HCT116 (cell line): ENCODE measurements at places on chromosomes 6 and 20.

- DNase-seq, result no peak
Observed at GRCh38 chr20:2693286-2694007, 867 bp downstream of the EBF4 start.

DNA sequence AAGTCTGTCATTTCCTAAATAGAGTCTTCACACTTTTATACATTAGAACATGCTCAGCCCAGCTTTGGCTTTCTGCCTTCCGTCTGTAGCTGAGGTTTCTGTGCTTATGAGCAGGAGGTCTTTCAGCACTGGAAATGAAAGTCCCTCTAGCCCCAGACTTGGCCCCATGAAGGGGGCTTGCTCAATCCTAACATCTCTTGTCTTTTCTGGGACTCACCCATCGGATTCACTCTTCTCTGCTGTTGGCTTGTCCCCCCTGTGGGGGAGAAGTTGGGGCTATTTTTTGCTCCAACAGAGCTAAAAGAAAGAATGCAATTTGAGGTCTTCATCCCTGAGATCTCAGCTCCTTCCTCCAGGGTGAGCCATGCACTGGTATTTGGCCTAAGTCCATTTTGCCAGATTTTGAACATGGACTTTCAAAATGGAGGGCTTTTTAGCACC is 177.7 kb downstream of the MRPL14 start:
- no peak for DNase-seq

DNA sequence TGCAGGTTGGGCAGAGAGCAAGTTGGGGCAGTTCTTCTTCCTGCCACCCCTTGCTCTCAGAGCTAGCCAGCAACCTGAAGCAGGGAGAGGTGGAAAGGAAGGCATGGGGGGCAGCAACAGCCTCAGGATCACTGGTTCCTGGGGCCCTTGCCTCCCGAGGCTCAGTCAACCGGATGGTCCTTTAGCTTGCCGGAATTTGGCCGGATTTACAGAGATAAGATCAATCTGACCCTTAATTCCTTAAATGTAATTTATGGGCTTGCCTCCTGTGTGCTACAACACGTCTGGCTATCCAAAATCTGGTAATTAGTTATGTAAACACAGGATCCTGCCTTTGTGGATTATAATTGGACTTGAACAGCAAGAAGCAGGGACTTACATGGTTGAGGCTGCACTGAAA is 19.5 kb upstream of the TCP11 start:
- no peak for DNase-seq

DNA sequence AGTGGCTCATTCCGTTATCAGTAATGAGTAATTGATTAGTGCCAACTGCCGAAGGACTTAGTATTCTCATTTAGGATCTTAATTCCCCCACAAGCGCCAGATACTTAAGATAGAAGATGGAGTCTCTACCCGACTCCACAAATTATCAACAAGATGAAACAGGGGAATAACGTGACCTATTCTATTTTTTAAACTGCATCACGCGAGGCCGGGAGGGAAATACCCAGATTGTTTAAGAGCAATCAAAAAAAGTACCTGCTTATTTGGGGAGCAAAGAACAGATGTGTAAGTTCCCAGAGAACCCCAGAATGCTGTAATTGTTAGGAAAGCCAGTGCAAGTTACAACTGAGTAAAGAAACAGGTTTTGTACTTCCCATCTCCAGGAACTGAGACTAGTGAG is 1.1 kb upstream of the MAP3K5 start:
- no peak for DNase-seq

DNA sequence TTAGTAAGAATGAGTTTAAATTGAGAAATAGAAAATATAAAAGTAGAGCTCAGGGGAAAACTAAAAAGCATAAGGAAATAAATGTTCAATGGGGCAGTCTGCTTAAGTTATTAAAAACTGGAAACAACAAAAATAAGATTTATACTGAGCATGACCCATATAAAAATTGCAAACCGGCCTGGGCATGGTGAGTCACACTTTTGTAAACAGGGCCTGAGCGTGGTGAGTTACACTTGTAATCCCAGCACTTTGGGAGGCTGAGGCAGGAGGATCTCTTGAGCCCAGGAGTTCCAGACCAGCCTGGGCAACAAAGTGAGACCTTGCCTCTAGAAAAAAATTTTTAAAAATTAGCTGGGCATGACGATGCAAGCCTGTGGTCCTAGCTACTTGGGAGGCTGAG is 74.6 kb downstream of the TMEM244 start:
- DNase-seq, result no peak

- no peak for DNase-seq
Observed at GRCh38 chr6:11771473-11772048, 7.0 kb downstream of the ADTRP start.

GRCh38 chr20:8805737-8806442 is 263.0 kb upstream of the PLCB4 start:
- no peak for DNase-seq

DNA sequence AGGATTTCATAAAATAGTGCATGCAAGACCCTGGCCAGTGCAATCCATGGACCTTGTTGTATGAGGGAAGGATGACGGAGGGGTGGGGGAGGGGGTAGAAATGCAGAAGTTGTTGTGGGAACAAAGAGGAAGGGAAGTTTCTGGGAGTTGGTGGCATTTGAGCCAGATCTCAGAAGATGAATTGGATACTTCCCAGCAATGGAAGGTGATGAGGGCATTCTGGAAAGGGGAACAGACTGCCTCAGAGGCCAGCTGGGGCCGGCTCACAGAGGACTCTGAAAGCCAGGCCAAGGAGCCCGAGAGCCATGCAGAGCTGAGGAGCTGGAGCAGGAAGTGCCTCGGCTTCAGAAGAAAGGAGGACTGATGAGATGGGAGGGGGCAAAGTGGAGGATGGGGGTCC is 2.7 kb downstream of the TMEM74B start:
- no peak for DNase-seq

- DNase-seq, result no peak
Observed at GRCh38 chr6:89934685-89935366, 40.6 kb downstream of the GJA10 start.

DNA sequence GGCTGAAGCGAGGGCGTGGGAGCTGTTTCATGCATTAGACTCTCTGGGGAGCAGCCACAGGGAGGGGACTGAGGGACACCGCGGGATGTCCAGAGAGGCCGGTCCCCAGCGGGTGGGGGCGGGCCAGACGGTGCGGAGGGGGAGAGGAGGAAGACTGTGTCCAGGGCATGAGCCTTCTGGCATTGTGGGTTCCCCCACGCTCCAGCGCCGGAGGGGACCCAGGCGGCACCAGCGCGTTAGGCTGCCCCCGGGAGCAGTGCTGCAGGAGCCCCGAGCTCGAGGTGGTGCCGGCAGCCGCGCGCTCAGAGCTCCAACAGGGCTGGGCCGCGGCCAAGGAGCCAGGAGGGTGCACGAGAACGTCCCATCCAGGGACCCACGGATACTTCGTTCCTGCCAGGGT is 14.4 kb downstream of the SLC22A3 start:
- no peak for DNase-seq

GRCh38 chr20:1805816-1806215 is 89.4 kb upstream of the SIRPA start:
- DNase-seq, result no peak

- no peak for DNase-seq
Observed at GRCh38 chr20:5714261-5715041, 35.8 kb upstream of the SHLD1 start.

DNA sequence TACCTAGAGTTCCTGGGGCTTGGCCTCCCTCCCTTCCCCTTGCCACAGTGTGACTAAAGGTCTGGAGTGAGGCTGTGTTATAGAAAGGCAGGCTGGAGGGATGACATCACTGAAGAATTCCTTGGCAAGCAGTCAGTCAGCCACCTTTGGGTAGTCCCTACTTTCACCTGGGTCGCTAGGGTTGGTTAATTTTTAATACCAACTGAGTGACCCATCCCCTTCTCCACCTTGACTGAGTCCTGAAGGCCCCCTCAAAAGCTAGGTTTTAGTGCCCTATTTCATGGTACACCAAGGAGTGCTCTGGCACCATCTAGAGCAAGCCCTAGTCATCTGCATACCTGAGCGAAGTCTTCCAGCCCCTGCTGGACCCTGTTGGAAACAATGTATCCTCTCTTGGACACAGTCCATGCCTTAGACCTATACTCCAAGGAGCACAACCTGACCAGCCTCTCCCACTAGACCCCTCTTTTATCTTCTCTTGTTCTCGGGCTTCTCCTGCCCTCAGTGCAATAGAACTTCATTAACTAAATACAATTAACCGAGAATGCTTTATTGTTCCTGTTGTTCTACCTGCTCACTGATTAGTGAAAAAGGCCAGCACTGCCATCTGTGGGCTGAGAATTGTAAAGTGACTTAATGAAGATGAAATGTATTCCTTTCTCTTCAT is 44.6 kb downstream of the RIN2 start:
- peak; percentile 47 for DNase-seq

DNA sequence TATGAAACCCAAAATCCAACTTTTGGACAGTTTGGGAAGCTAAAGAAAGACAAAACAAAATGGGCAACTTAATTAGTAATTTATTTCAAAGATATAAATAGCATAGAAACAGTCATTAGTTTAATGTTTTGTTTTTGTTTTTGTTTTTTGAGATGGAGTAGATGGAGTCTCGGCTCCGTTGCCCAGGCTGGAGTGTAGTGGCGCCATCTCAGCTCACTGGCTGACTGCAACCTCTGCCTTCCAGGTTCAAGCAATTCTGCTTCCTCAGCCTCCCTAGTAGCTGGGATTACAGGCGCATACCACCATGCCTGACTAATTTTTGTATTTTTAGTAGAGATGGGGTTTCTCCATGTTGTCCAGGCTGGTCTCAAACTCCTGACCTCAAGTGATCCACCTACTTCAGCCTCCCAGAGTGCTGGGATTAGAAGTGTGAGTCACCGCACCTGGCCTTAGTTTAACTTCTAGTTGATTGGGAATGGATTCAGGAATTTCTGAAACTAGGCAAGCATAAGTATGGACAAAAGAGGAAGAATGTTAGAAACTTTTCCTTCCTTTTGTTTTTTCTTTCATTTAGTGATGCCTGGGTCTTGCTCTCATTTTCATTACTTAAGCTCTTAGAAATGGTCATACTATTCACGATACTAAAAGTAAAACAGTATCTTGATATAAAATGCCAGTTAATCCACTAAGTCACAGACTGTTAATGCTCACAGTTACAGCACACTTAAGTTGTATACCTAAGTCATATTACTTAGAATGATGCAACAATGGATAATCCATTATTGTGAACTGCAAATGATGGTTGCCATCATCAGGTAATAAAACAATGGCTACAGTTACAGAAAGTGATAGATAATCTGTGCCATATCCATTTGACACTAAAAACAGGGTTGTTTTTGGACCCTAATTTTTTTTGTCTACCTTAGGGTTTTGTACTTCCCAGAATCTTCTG is 8.2 kb downstream of the SENP6 start:
- DNase-seq, result no peak

DNA sequence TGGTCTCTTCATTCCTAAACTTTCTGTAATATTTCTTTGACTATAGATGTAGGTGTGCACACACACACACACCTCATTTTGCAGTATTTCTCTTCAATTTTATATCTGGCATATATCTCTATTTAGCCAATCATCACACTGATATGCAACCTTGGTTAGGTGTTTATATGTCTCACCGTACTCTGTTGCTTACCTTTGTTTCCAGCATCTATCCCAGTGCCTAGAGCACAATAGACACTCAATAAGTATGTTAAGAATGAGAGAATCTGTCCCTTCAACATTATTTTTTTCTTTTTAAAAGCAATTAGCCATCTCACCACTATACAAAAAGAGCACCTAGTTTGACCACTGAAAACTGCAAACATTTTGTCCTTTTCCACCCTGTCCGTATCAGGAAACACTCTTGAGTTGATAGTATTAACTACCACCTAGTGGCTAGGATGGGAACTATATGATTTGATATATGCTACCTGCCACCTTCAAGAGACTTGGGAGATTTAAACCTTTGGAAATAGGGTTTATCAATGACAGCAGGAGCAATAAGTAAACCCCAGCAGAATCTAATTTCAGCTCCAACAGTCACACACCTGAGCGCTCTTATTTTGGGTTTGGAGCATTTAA is 48.7 kb upstream of the RSPO3 start:
- peak; percentile 36 for DNase-seq

- no peak for DNase-seq
Observed at GRCh38 chr6:160500639-160501038, 152.5 kb downstream of the SLC22A3 start.

DNA sequence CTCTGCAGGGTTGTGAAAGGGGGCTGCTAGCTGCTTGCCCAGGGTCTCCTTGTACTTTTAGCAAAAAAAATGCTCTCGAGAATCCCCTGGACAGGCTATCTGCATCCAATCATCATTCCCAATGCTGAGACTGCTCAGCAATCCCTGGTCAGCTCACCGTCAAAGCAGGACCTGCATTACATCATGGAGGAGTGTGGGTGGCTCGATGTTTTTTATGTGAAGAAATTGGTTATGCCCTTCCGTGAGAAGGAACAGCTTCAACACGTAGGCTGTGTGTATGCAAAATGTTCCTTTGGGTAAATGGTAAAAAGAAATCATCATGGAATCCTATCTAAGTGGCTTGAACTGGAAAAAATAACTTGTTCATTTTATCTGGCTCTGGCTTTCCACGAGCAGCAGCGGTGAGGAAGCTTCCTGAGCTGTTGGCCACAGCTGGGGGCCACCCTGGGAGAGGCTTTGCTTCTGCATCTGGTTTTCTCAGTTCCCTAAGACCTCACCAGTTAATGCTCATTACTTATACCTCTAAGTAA is 111.4 kb downstream of the FYN start:
- DNase-seq, result no peak

- DNase-seq, result peak; percentile 4
Observed at GRCh38 chr6:5214570-5215052, 46.1 kb downstream of the LYRM4 start.

DNA sequence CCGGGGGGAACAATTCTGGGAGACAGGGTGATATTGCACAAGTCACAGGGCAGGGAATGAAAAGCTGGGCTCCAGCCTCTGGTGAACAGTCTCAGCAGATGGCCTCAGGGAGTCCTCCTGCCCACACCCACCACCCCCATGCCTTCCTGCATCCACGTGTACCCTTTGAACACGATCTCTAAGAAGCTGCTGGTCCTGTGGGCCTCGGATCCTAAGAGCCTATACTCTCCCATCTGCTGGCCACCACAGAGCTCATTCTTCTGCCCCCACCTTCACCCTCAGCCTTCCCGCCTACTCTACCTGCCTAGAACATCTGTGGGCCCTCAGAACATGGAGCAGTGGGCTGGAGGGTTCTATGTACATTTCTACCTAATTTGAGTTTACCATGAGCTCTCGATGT is 60.3 kb downstream of the TRERF1 start:
- no peak for DNase-seq

GRCh38 chr20:50395914-50396488 is 114.2 kb upstream of the PTPN1 start:
- no peak for DNase-seq

- DNase-seq, result no peak
Observed at GRCh38 chr6:15305909-15306308, 60.0 kb downstream of the JARID2 start.

GRCh38 chr20:62995898-62996595 is 10.7 kb downstream of the BHLHE23 start:
- DNase-seq, result no peak

- DNase-seq, result no peak
Observed at GRCh38 chr6:142236691-142237090, 65.1 kb upstream of the ADGRG6 start.

GRCh38 chr20:35690265-35690664 is 8.9 kb downstream of the NFS1 start:
- DNase-seq, result no peak

GRCh38 chr6:169146521-169146920 is 107.1 kb downstream of the THBS2 start:
- DNase-seq, result no peak
